SW 1271 (cell line): ENCODE measurements at places on chromosomes 6 and 20.
A peak's percentile ranks its signal among the peaks of the same experiment; 100 is the strongest.

GRCh38 chr20:62782893-62783278 is 13.4 kb upstream of the MRGBP start:
- DNase-seq, result no peak

GRCh38 chr6:21396313-21396712 is 197.2 kb upstream of the SOX4 start:
- no peak for DNase-seq

GRCh38 chr6:122423734-122424133 is 24.3 kb downstream of the HSF2 start:
- no peak for DNase-seq

DNA sequence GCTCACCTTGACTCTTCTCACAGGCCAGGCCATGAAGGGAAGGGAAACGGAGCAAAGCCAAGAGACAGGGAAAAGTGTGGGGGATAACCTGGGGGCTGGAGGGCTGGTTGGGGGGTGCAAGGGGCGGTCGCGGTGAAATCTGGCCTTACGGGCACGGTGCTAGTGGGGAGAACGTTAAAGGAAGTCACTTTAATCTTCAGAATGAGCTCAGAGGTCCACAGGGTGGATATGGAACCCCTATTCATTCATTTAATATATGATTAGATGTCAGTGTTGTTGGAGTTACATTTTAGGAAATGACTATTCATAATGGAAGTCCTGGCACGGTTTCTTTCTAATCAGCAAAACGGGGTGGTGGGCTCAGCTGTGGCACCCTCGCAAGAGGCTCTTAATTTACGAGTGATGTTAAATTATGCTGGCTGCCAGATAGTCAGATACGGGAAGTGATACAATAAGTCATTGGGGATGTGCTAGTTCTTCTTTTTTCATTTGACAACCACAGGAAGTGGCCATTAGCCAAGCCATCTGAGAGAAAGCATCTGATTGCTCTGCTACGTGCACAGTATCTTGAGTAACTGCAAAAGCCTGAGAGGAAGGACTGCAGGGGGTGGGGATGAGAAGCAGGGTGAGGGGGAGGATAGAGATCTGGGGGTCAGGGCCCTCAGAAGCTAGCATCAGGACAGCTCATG is 253.0 kb downstream of the QKI start:
- DNase-seq, result no peak

DNA sequence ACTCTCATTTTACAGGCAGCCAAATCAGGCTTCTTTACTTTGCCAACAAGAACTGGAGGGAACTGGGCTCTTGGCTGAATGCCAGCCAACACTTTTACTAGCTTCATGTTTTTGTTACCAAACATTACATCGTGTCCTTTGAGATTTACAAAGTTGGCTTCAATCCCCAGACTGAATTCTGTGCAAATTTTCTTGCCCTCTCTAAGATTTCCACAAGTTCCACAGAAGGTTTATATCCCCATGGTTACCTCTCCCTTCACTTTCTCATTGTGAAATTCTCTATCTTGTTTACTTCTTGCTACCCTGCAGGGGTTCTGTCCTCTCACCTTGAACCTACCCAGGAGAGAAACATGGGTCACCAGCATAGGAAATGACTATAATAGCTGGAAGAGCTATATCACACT is 37.6 kb upstream of the PLCB1 start:
- no peak for DNase-seq

- DNase-seq, result peak; percentile 83
These were observed at the start of gene NFKBIE for GRCh38 chr6:44265007-44265721. TSS of gene NFKBIE (minus strand) at chr6:44265551. CDS start at chr6:44265346, 205 bp downstream.

DNA sequence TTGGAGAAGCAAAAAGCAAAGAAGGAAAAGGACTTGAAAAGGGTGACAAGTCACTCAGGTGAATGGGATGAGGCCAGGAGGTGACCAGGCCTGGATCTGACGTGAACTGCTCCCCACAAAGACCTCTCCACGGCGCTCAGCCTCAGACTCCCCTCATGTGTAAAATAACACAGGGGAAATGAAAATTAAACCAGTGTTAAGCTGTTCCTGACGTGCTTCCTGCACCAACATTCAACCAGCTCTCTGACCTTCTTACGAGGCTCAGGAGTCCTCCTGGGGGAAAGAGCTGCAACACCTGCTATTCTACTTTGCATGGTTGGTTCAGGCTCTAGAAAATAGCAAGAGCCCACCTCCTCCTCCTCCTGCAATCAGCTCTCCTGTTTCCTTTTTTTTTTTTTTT is 256.7 kb downstream of the ATXN1 start:
- no peak for DNase-seq

DNA sequence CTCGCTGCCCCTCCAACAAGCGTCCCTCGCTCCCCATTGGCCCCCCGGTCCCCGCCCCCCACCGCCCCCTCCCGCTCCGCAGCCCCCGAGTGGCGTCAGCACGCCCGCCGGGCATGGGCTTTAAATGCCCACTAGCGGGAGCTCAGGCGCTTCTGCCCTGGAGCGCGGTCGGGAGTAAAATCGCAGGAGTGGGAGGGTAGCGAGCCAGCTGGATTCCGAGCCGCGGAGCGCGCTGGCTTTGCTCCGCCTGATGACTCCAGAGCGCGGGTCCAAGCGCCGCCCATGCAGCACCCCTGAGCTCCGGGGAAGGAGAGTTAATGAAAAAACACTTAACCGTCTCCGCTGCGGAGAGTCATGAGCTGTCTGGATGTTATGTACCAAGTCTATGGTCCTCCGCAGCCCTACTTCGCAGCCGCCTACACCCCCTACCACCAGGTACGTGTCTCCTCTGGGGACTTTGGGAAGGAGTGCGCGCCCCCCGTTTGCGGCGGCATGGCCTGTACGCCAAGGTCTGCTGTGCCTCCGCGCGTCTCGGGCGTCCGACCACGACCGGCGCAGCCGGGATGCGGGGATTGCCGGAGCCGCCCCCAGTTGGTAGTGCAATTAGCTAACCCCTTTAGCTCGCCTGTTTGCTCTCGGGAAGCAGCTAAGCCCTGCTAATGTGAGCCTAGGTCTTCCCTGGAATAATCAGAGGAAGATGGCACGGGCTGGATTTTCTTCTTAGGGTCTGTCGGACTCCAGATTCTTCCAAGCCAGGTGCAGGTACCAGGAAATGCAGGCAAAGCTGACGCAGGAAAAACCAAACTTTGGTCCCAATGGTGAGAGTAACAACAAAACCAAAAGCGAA is at the start of gene VGLL2:
TSS of gene VGLL2 (plus strand) at position 149 of the 847 bp plus-strand sequence. CDS start at position 355, 206 bp downstream.
- peak; percentile 6 for DNase-seq

GRCh38 chr6:130879826-130880225 is 52.6 kb downstream of the SMLR1 start:
- no peak for DNase-seq

DNA sequence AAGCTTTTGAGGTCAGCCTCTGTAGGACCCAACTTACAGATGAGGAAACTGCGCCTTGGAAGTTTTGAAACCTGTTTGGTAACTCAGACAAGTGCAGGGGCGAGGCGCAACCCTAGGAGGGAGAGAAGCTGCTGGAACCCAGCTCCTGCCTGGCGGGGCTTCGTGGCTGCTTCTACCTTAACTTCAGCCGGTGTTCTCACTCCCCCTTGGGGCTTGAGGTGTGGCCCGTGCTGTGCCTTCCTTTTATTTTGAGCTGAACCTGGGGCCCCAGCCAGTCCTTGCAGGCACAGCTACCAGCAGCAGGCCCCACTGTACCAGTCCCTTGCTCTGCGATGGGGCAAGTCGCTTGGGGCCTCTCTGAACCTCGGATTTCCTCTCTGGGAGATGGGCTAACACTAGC is 12.0 kb downstream of the RBM38 start:
- DNase-seq, result no peak

- DNase-seq, result no peak
These were observed 866.1 kb upstream of the ADGRB3 start for GRCh38 chr6:67768972-67769371.

DNA sequence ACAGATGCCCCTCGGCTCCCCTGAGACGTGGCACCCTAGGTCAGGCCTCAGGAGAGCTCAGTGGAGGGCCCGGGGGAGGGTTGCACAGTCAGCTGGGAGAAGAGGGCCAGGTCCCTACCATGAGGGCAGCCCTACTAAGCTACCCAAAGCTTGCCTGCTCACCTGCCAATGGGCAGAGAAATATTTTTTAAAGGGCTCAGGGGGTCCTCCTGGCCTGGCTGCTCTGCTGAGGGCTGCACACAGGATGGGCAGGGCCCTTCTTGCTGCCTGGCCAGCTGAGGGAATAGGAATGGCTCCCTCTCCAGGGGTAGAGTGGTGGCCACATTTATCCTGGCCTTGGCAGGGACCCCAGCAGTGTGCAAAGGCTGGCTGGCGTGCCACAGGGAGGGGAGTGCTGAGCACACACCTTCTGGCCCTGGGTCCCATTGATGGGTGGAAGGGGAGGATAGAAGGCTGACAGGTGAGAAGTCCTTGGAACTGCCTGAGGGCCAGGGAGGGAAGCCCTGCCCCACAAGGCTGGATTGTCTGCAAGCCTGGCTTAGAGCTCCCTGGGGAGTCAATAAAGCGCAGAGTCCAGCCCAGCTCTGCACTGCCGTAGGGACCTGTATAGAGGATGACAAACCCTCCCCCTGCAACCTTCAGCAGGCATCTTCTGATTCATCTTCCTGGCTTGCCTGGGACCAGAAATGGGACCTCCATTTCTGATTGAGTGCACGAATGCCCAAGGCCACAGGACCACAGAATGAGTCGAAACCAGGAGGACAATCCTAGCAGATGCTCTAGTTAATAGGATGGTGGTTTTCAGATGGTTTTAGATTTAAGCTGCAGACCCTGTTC is 62.1 kb downstream of the NOL4L start:
- DNase-seq, result no peak

- DNase-seq, result no peak
These were observed 2.0 kb upstream of the DDR1 start for GRCh38 chr6:30882204-30882758.

- no peak for DNase-seq
These were observed 67.9 kb upstream of the SNX9 start for GRCh38 chr6:157755032-157755745.

DNA sequence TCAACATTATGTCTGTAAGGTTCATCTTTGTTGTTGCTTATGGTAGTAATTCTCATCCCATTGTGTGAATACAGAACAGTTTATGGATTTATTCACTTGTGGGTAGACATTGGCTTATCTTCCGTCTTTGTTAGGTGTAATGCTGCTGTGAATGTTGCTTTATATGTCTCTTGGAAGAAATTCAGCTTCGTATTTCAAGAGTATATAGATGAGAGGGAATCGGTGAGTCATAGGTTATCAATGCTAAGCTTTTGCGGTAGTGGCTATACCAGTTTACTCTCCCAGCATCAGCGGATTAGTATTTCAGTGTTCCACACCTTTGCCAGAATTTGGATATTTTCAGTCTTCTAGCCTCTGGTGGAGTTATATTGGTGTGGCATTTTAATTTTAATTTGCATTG is 77.8 kb downstream of the ZFAND3 start:
- DNase-seq, result no peak

DNA sequence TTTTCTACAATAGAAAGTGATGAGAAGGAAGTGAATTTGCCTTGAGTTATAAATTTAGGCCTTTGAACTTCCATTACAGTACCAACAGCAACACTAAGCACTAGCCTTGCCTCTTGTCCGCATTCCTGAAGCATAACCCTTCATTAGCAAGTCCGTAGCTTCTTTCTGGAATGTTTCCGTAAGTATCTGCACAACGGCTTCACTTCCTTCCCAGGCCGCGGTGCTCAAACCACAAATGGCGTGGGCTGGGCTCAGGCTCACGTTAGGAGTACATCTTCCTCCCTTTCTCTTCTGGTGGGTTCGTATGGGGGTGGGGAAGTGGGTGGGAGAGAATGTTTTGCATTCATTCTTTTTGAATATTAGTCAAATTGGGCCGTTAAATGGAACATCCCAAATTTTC is 193.8 kb upstream of the SNX9 start:
- DNase-seq, result no peak

DNA sequence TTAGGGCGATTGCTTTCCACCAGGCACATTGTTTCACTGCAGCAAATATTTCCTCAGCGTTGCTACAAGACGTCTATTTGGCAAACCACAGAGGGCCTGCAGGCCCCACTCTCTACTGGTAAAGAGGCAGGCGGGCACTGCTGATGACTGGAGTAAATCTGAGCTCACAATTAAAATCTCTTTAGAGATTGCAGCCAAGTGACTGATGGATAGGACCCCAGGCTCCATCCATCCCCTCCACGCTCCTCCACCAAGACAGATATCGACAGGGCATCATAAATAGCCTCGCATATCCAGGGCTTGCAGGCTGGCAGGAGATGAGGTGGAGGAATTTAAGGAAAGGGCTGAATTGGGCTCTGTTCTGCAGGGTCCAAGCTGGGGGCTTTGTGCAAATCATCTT is 50.4 kb upstream of the MDGA1 start:
- no peak for DNase-seq
